ENCODE measurements at places on chromosomes 2 and 18.

- DNase-seq: no peak
Observed at GRCh38 chr2:22970284-22970975, 414.5 kb upstream of the KLHL29 start.

DNA sequence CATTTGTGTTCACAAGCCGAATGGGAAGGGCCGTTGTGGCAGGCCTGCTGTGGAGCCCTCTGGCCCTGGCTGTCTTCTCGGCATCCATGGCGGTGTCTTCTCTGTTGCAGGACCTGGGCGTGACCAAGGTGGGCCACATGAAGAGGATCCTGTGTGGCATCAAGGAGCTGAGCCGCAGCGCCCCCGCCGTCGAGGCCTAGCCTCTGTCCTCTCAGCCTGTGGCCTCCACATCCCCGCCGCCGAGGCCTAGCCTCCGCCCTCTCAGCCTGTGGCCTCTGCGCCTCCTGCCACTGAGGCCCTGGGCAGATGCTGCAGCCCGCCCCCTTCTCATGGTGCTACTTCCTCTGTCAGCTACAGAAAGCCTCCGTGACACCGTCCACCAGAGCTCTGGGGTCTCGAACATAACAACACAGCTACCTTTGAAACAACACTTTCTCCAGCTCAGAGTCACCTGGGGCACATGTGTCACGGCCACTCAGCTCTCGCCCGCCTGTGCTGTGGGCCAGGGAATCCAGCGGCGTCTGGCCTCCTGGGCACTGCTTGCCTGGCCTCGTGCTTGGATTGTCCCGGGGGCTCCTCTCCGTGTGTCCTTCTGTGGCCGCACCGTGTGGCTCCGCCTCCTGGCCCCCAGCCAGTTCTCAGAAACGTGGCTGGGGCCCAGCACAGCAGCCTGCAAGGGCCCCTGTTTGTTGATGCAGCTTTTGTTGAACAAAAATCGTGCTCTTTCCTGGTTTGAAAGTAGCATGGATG, 97.1 kb downstream of the USP40 start:
- no peak for DNase-seq

- no peak for DNase-seq
Observed at GRCh38 chr2:45207101-45207500, 197.8 kb upstream of the SIX2 start.

DNA sequence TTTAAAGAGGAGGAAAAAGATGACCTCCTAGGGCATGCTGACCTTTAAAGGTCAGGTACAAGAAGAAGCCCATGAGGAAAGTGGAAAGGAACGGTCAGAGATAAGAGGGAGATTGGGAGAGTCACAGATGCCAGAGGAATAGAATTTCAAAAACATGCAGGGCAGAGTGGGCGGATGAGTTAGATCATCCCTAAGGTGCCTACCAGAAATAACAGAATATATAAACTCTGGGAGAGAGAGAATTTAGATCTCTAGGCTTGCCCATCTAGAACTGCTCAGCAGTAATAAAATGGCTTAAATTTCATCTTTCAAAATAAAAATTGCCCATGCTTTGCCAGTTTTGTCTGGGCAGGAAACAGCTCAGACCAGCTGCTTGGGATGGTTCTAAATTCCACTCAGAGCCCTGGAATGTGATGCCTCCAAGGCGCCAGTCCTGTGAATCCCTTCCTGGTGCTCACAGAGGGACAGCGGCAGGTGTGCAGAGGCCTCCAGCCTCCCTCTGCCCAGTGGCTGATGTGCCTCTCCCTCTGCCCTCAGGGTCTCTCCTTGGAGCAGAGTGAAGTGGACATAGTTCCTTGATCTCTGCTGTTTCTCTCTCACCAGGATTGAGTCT, 130.9 kb downstream of the ANTXR1 start:
- no peak for DNase-seq

DNA sequence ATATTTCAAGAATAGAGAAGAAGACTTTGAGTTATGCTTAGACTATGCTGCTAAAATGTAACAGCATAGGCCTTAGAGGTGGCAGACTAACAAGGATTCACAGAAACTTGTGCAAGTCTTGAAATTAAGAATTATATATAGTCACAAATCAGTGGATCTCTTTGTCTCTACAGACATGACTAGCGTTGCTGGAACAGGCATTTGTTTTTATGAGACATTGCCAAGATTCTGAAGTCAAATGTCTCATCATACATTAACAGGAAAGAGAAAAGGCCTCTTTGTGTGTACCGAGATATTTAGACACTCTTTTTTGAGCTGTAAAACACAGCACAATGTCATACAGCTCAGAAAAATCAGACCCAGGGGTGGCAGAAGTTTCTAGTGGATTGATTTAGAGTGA, 207.1 kb downstream of the TMX3 start:
- peak; percentile 20 for DNase-seq

All from fibroblast of pulmonary artery (primary cell).